Activated naive CD8-positive, alpha-beta T cell treated with anti-CD3 and anti-CD28 coated beads, Interleukin-2, amount 10 ng/mL, durations not matched to agents 7 days and 5 days (primary cell): ENCODE measurements at places on chromosomes 7 and 10. TPM values are rescaled to one million over a fixed set of nuclear protein-coding genes. Genes with fewer than 3 reads are reported as not detected.

DNA sequence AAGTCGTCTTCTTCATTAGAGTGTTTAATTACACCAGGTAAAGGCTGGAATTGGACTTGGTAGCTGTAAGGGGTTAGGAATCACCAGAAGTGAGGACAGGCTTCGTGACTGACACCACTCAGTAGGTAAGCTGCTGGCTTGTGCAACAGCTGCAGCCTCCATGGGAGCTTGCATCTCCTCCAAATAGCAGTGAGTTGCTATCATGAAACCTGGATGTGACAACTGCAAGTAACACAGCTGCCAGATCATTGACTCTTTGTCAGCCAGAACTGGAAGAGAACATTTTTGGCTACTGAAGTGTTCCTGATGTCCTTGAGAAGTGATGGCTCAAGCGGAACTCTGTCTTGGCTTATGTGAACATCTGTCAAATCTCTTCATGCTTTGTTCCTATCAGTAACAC, 64.1 kb upstream of the MSRB2 start:
- no peak overlapping the region for H3K27ac ChIP-seq
- no peak for DNase-seq
- no peaks in the 10 kb centered on the region for H3K4me1 ChIP-seq
- H3K27me3 ChIP-seq: peaks cover 37% of the 10 kb centered on the region
- H3K4me3 ChIP-seq: no peak overlapping the region

GRCh38 chr7:28759475-28759971, 198.6 kb downstream of the TRIL start:
- no peak for DNase-seq
- peaks cover 5% of the 10 kb centered on the region for H3K27me3 ChIP-seq
- no peaks in the 10 kb centered on the region for H3K4me1 ChIP-seq
- no peak overlapping the region for H3K4me3 ChIP-seq
- H3K36me3 ChIP-seq: no peaks in the 10 kb centered on the region
- H3K27ac ChIP-seq: no peak overlapping the region

DNA sequence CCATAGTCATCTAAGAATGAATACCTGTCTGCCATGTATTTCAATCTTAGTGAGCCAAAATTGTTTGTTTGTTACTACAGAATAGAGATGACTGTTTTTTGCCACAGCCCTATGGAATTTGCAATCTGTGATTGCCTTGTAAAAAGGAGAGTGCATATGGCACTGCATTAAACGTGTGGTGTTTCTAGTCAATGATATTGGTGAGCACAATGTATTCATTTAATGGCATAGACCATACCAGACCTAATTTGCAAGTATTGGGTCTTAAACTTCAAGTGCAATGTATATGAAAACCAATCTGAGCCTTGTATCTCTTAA, 11.3 kb downstream of the INSIG1 start:
- peaks cover 34% of the 10 kb centered on the region for H3K36me3 ChIP-seq
- H3K27me3 ChIP-seq: no peaks in the 10 kb centered on the region
- no peak overlapping the region for H3K4me3 ChIP-seq

GRCh38 chr7:156969972-156970420, 20.5 kb downstream of the NOM1 start:
- H3K27ac ChIP-seq: no peak overlapping the region
- no peaks in the 10 kb centered on the region for H3K4me1 ChIP-seq
- H3K4me3 ChIP-seq: no peak overlapping the region
- H3K27me3 ChIP-seq: no peaks in the 10 kb centered on the region
- no peaks in the 10 kb centered on the region for H3K36me3 ChIP-seq

DNA sequence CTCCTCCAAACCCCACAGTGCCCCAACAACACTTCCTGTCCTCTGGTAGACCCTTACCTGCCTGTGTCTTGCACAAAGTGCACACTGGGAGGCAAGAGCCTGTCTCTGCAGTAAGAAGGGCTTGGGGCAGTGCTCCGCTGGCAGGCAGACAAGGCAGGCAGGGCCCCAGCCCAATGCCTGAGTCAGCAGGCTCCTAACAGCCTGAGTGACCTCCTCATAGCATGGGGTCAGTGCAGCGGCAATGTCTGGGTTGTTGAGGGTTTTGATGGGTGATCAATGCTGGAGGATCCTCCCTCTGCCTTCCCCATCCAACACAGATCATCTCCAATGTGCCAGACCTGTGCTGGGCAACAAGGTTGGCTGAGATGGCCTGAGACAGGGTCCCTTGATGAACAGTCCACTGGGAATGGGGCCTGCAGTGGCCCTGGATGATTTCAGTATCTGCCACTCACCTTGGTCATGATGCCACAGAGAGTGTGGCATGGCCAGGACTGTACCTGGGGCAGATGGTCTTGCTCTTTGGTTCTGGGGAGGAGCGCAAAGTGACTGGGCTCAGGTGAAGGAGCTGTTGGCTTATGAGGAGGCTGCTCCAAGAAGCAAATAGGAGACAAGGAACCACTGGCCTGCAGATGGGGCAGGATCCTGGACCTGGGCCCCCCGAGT, 55.6 kb upstream of the CAMK2B start:
- no peaks in the 10 kb centered on the region for H3K27me3 ChIP-seq
- no peak for DNase-seq
- H3K4me1 ChIP-seq: peaks cover 2% of the 10 kb centered on the region
- H3K27ac ChIP-seq: peak overlapping the region; percentile 30
- H3K4me3 ChIP-seq: no peak overlapping the region

DNA sequence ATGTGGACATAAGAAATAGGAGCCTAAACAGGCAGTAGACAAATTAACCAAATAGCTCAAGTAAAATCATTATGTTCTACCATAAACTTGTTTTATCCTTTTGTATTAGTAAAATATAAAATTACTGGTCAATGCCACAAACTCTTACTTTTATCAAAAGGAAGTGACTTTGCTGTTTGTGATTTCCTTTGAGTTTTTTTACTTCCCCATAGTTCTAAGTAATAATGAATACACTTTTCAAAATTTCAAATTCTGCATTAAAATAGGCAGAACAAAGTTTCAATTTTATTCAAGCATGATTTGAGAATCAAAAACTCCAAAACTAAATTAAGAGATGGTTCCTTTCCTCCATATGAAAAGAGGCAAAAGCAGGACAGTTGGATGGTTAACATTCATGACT, 139.7 kb upstream of the ABCB5 start:
- no peaks in the 10 kb centered on the region for H3K27me3 ChIP-seq
- no peak overlapping the region for H3K27ac ChIP-seq
- no peak overlapping the region for H3K4me3 ChIP-seq
- no peaks in the 10 kb centered on the region for H3K36me3 ChIP-seq
- DNase-seq: no peak
- H3K4me1 ChIP-seq: no peaks in the 10 kb centered on the region

Gene SPDYE9
- total RNA-seq: not detected

DNA sequence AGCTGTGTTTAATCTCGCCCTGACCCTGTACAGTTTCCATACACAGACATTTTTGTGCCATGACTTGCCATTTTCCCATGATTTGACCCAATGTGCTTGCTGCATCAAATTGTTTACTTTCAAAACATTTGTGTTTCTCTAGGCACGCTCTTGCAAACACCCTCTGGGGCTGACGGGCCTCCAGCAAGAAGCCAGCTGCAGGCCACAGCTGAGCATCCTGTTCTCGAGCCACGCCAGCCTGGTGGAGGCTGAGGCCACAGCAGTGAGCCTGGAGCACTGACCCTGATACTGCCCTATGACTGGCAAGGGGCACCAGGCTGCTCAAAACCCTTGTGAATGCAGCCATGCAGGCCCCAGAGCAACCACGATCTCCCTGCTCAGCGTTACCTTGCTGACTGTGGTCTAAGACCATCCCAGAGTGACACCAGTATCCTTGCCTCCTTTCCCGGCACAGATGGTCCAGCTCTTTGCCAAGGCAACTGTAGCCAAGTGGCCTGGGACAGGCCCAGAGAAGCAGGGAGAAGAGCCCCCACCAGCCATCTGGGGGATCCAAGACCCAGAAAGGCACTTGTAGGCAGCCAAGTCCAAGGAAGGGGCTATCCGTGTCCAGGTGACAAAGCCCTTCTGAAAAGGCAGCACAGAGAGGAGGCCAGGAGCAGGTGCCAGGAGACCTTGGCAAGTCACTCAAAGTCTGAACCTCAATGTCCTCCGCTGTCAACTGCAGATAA, 78.5 kb downstream of the OAT start:
- peaks cover 10% of the 10 kb centered on the region for H3K4me1 ChIP-seq
- H3K27me3 ChIP-seq: no peaks in the 10 kb centered on the region
- H3K4me3 ChIP-seq: no peak overlapping the region
- no peak overlapping the region for H3K27ac ChIP-seq
- H3K36me3 ChIP-seq: no peaks in the 10 kb centered on the region

- H3K27me3 ChIP-seq: no peaks in the 10 kb centered on the region
- no peaks in the 10 kb centered on the region for H3K4me1 ChIP-seq
- H3K36me3 ChIP-seq: no peaks in the 10 kb centered on the region
- DNase-seq: no peak
These were observed 198.5 kb upstream of the KCTD7 start for GRCh38 chr7:66430164-66430545.

Gene GPNMB
- 19.5 TPM for total RNA-seq

DNA sequence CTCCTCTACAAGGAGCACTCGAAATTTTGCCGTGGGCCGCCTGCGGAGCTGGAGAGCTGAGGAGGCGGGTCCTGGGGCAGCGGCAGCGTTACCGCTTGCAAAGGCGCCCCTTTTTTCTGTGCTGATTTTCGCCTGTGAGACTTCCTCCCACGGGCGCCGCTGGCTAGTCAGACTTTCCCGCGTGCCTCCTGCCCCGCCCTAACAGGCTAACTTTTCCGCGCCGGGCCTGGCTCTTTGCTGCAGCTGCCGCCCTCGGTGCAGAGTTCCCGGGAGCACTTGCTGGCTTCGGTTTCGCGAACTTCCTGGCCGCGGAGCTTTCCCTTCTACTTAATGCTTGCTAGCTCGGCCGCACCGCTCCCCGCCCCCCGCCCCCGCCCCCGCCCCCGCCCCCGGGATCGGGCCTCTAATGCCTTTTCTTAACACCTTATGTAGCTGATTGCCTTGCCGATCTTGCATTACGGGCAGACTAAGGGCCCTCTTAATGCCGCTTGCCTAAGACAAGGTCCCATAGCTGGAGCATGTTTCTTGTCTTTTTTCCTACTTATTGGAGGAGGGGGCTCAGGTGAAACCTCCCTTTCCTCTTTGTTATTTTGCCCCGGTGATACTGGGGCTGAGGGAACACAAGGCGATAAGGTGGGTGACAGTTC, 37.9 kb upstream of the RASGEF1A start:
- peaks cover 20% of the 10 kb centered on the region for H3K27me3 ChIP-seq
- DNase-seq: peak; percentile 66
- peak overlapping the region; percentile 46 for H3K4me3 ChIP-seq
- peaks cover 33% of the 10 kb centered on the region for H3K4me1 ChIP-seq
- peaks cover 12% of the 10 kb centered on the region for H3K36me3 ChIP-seq
- peak overlapping the region; percentile 58 for H3K27ac ChIP-seq

Gene TSPAN12
- not detected for total RNA-seq

Gene VSTM4
- total RNA-seq: not detected

- no peak overlapping the region for H3K27ac ChIP-seq
- H3K4me3 ChIP-seq: no peak overlapping the region
- peaks cover 8% of the 10 kb centered on the region for H3K27me3 ChIP-seq
- no peaks in the 10 kb centered on the region for H3K36me3 ChIP-seq
- no peaks in the 10 kb centered on the region for H3K4me1 ChIP-seq
These were observed 316.5 kb upstream of the IMMP2L start for GRCh38 chr7:111878785-111879184.

- peaks cover 46% of the 10 kb centered on the region for H3K27me3 ChIP-seq
- no peak for DNase-seq
- peak overlapping the region; percentile 18 for H3K4me3 ChIP-seq
- no peaks in the 10 kb centered on the region for H3K36me3 ChIP-seq
These were observed 30.9 kb downstream of the LEP start for GRCh38 chr7:128271942-128272481.

DNA sequence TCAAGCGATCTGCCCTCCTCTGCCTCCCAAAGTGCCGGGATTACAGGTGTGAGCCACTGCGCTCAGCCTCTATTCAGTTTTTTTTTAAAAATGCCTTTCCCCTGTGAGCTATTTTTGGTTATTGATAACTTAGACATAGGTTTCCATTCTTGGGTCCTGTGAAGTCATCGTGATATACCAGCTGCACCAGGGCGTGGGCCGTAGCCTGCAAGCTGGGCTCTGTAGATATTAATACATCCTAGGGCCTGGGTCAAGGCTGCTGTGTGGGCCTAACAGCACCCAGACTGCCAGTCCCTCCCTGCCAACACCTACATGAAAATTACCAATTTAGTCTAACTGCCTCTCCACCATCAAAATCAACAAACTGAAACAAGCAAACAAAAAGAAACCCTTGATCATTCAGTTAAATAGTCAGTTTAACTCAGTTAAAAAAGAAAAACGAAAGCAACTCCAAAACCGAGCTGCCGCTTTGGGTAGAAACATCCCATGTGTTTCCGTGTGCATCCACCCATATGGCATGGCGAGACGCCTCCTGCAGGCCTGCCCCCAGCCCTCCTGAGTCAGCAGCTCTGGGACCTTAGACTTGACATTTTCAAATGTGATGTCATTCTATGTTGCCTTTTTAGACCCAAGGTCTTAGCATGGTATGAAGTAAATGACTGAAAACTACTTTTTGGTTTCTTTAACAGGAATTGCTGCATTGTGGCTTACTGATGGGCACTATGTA, 330.2 kb downstream of the GLRX3 start:
- H3K4me3 ChIP-seq: no peak overlapping the region
- DNase-seq: no peak
- peaks cover 3% of the 10 kb centered on the region for H3K27me3 ChIP-seq
- no peaks in the 10 kb centered on the region for H3K36me3 ChIP-seq

- peaks cover 14% of the 10 kb centered on the region for H3K27me3 ChIP-seq
- H3K4me1 ChIP-seq: no peaks in the 10 kb centered on the region
- H3K36me3 ChIP-seq: no peaks in the 10 kb centered on the region
- DNase-seq: no peak
- no peak overlapping the region for H3K4me3 ChIP-seq
These were observed 158.0 kb downstream of the CDH23 start for GRCh38 chr10:71554671-71555070.

DNA sequence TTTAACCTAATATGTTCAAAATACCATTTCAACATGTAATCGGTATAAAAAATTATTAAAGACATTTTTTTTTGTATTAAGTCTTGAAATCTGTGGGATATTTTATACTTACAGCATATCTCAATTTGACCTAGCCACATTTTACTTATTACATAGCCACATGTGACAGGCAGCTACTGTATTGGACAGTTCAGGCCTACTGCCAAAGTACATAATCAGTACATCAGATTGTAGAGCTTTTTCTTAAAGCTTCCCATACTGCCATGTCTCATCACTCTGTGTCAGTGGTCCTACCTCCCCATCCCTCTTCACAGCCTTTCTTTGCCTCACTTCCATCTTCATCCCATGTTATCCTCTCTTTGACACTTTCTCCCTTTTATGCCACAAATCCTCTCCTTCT, 43.0 kb downstream of the LOXL4 start:
- no peak overlapping the region for H3K4me3 ChIP-seq
- H3K4me1 ChIP-seq: peaks cover 3% of the 10 kb centered on the region
- H3K36me3 ChIP-seq: peaks cover 40% of the 10 kb centered on the region
- H3K27ac ChIP-seq: no peak overlapping the region
- DNase-seq: no peak
- H3K27me3 ChIP-seq: no peaks in the 10 kb centered on the region

Gene SUN3
- not detected for total RNA-seq

- no peaks in the 10 kb centered on the region for H3K36me3 ChIP-seq
- DNase-seq: no peak
- H3K4me1 ChIP-seq: no peaks in the 10 kb centered on the region
These were observed 9.2 kb downstream of the AGR2 start for GRCh38 chr7:16795624-16796023.

Gene IL2RA
- total RNA-seq: 184 TPM
